ENCODE measurements at places on chromosomes 4 and X.

DNA sequence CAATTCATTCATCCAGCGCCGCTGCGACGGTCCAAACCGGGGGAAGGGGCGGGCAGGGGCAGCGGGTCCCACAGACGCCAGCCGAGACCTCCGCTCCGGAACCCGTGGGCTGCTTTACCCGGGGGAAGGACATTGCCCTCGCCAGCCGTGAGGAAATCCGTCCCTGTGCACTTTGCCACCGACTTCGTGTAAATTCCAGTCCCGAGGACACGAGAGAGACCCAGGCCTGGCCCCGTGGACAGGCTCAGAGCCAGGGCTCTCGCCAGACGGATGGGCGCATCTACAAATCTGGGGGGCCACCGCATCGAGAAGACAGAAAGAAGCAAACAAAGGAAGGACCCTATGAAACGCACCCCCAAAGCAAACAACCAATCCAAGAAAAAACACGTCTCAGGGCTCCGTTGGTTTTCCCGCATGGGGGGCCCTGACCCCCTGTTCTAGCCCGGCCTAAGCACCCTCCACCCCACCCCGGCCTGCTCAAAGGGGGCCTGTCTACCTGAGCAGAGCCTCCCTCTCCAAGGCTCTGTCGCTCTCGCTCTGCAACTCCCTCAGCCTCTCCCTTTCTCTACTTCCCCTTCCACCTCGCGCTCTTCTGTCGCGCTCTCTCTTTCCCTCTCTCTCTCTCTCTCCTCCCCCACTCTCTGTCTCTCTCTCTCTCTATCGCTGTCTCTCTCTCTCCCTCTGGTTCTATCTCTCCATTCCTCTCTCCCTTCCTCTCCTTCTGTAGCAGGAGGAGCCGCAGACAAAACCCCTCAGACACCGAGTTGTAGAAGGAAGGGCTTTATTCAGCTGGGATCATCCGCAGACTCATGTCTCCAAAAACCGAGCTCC is 11.3 kb downstream of the FRG2 start:
- DNase-seq, result no peak

- DNase-seq, result no peak
Observed at GRCh38 chrX:112731793-112732192, 52.1 kb upstream of the LHFPL1 start.

GRCh38 chr4:132101526-132101925 is 1047.6 kb upstream of the PCDH10 start:
- DNase-seq, result no peak

DNA sequence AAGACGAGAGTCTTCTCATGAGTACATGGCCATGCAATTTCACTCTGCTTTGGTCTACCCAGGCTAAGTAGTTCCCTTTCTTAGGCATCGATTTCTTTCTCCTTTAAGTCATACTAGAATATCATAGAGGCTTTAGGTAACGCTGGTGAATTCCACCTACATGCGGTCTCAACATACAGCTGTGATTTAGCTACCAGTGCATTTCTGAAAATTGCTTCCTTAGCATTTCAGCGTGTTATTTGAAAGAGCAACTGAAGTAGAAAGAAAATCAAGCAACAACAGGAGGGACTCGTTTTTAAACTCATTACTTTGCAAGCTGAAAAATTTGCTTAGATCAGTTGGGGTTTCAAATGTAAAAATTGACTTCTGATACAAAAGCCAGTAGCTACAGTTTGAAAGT is 48.1 kb upstream of the RASGEF1B start:
- no peak for DNase-seq

GRCh38 chrX:32150141-32150540 is 1061.2 kb downstream of the DMD start:
- DNase-seq, result no peak

DNA sequence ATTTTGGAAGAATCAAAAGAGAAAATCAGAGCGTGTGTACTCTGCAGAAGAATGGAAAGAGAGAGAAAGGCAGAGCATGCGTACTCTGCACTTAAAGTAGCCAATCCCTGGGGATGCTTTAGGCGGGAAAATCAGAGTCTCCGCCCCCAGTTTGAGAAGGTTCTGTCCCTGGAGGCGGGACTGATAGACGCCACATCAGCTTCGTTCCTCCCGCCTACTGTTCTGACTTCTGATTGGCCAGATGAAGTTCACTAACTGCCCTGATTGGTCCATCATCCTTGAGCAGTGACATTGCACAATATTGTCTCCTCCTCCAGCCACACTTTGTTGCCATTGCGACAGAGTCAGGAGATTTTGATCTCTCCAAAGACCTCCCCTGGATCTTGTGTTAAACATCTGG is 23.8 kb downstream of the SSX1 start:
- DNase-seq, result no peak

DNA sequence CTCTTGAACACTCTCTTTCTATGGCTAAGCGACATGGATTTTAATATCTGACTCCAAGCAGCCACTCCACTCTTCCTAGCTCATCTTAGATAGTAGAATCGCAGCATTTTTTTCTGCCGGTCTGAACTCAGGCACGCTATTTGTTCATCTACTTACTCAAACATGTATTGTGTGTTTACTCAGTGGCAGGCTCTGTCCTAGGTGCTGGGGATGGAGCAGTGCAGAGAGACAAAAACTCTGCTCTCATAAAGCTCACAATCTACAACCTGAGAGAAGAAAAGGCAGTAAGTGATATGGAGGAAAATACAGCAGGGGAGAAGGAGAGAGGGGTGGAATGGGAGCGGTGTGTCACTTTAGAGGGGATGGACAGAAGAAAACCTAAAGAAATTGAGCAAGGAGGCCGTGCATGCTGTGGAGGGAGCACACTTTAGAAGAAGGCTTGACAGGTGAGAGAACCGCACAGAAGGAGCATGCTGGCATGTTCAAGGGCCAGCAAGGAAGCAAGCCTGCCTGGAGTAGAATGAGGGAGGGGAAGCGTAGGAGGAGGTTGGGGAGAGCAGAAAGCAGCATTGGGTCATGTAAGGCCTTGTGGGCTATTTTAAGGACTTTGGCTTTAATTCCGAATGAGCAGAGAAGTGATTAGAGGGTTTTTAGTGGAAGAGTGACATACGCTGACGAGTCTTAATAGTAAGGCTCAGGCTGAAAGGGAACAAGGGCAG is 132.0 kb downstream of the ANK2 start:
- DNase-seq, result no peak

GRCh38 chr4:6043188-6043587 is 25.0 kb upstream of the C4orf50 start:
- no peak for DNase-seq

GRCh38 chr4:98786866-98787265 is 128.5 kb upstream of the TSPAN5 start:
- no peak for DNase-seq

- DNase-seq, result no peak
Observed at GRCh38 chrX:13471269-13471668, 98.1 kb upstream of the EGFL6 start.

DNA sequence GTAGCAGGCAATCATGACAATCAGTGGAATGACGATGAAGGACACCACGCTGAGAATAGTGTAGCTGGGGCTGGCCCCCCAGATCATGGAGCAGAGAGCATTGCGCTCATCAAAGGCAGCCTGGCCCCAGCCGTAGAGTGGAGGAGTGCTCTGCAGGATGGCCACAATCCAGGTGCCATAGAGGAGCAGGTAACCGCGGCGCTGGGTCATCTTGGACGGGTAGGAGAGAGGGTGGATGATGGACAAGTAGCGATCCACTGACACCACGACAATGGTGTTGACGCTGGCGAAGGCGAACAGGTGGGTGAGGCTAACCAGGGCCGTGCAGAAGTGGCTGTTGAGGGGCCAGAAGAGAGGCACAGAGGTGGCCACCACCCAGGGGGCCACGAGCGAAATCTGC is 2.8 kb downstream of the GPR101 start:
- no peak for DNase-seq

DNA sequence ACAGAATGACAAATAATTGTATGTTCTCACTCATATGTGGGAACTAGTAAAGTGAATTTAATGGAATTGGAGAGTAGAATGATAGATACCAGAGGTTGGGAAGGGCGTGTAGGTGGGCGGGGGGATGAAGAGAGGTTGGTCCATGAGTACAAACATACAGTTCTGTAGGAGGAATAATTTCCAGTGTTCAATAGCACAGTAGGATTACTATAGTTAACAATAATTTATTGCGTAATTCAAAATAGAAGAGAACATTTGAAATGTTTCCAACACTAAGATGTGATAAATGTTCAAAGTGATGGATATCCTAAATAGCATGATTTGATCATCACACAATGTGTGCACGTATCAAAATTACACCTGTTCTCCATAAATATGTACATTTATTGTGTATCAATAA is 106.2 kb upstream of the IL1RAPL2 start:
- no peak for DNase-seq

- DNase-seq, result no peak
Observed at GRCh38 chr4:10048941-10049697, 27.8 kb upstream of the SLC2A9 start.

DNA sequence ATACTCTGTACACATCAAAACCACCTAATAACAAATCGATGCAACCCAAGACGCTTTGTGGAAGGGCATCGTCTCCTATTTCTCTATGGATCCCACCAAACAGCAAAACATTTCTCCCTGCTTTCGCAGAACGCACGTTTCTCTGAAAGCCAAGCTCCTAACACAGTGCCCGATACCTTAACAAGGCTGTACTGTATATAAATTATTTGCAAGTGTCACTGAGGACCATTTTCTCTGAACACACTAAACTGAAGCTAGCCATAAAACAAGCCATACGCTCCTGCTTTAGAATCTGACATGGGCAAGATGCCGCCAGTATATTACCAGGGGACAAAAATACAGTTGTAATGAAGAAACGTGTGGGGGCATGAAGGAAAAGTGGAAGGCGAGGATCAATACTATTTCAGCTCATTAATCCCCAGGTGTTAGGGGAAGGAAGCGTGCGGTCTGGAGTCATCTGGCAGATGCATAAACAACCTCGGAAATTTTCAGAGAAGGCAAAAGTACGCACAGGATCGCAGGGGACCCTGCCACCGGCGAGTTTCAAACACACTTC is 703 bp downstream of the KCNIP4 start:
- DNase-seq, result no peak

DNA sequence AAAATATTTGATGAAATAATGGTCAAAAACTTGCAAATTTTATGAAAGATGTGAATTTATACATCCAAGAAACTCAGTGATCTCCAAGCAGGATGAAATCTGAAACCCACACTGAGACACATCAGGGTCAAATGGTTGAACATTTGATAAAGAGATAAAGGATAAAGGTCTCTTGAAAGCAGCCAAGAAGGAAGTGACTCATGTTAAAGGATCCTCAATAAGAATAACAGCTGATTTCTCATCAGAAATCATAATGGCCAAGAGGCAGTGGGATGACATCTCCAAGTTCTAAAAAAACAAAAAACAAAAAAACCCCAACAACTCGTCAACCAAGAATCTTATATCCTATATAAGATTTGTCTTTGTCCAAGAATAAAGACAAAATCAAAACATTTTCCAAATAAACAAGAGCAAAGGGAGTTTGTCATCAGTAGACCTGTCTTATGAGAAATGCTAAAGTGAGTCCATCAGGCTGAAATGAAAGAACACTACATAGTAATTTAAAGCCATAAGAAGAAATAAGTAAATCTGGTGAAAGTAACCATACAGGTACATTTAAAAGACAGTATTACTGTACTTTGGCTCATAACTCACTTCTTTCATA is 121.7 kb downstream of the PDS5A start:
- no peak for DNase-seq

- DNase-seq, result no peak
Observed at GRCh38 chr4:94165256-94165655, 42.4 kb upstream of the SMARCAD1 start.

GRCh38 chrX:40108162-40108958 is 10.6 kb upstream of the BCOR start:
- DNase-seq, result no peak

DNA sequence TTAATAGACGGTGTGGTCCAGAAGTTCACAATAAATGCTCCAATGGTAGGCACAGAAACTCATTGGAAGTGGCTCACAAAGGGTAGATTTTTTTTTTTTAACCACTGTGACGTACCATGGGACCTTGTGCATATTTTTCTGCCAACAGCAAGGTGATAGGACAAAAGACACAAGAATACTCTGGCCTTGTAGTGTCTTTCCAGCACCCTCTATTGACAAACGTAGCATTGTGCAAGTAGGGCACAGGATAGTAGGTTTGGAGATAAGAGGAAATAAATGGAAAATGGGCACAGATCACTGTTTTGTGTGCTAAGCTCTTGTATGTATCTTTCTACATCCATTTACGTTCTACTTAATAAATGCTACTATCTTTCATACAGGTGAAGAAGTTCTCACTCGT is 2054.9 kb downstream of the PCDH7 start:
- DNase-seq, result no peak
